ENCODE measurements at places on chromosomes 5 and 9. TPM values are rescaled to one million over a fixed set of nuclear protein-coding genes. Genes with fewer than 3 reads are reported as not detected.

DNA sequence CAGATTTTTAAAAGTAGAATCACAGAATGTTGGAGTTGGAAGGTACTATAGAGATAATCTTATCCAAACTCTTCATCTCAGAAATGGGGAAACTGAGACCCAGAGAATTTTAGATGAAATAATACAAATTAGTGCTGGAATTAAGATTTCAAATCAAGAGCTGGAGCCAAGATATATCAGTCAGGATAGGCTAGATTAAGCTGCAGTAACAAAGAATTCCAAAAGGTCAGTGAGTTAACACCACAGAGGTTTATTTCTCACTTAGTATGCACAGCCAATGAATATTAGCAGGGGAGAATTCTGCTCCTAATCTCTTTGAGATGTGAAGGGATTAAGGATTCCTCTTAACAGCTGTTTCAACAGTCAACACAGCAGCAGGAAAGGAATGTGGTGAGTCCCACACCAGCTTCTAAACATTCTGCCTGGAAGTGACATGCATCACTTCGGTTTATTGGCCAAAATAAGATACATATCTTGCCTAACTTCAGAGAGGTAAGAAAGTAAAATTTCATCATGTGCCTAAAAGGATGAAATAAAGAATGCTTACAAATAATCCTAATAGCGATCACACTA is 136.8 kb downstream of the FRMD3 start:
- DNase-seq: no peak

DNA sequence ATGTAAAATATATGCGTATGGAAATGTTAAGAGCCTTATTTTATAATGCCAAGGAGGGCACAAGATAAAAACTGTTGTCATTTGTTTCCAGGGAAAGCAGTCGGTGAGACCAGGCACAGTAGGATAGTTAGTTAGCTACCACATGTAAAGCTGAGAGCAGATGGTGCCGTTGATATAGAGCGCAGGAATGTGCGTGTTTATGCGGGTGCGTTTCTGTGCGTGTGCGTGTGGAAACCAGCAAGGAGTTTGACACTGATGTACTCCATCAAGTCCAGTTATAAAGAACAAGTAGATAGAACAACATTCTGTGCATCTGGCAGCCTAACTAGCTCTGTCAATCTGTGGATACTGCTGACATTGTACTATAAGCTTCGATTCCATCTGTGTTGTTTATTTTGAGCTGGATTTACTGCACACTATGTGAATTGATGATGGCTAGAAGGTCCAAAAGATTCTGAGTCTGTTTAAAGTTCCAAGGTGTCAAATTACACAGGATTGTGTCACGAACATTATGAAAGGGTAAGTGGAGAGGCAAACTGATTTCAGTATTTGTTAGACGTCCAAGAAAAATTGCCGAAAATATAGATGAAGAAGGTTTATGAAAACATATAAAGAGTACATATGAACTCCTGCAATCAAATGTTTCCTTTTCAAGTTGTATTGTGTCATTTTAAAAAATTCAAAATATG is 494.9 kb upstream of the MEF2C start:
- no peak for DNase-seq

- DNase-seq: no peak
These were observed 150.5 kb downstream of the ARL15 start for GRCh38 chr5:54159893-54160195.

GRCh38 chr5:58452566-58453258 is 7.2 kb downstream of the PLK2 start:
- DNase-seq: no peak

The ROR2 gene
- 0.53 TPM for polyA plus RNA-seq

The HTR1A gene
- polyA plus RNA-seq: not detected

GRCh38 chr5:88675708-88676636 is 207.0 kb downstream of the MEF2C start:
- peak; percentile 50 for DNase-seq

- DNase-seq: no peak
These were observed 6.2 kb downstream of the COX7C start for GRCh38 chr5:86623785-86624483.

DNA sequence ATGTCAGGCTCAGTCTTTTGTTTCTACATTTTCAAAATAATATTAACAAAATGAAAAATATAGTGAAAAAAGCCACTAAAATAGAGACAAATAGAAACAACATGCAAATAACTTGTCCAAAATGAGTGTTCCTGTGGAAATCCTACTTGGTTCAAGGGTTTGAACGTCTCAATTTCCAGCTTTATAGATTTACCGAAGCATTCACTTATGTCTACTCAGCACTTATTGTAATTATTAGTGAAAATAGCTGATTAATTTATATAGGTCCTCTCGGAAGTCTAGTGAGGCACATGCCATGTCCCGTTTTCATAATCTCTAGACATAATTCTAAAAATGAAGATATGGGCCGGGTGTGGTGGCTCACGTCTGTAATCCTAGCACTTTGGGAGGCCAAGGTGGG is 99.9 kb upstream of the NFIB start:
- DNase-seq: no peak

DNA sequence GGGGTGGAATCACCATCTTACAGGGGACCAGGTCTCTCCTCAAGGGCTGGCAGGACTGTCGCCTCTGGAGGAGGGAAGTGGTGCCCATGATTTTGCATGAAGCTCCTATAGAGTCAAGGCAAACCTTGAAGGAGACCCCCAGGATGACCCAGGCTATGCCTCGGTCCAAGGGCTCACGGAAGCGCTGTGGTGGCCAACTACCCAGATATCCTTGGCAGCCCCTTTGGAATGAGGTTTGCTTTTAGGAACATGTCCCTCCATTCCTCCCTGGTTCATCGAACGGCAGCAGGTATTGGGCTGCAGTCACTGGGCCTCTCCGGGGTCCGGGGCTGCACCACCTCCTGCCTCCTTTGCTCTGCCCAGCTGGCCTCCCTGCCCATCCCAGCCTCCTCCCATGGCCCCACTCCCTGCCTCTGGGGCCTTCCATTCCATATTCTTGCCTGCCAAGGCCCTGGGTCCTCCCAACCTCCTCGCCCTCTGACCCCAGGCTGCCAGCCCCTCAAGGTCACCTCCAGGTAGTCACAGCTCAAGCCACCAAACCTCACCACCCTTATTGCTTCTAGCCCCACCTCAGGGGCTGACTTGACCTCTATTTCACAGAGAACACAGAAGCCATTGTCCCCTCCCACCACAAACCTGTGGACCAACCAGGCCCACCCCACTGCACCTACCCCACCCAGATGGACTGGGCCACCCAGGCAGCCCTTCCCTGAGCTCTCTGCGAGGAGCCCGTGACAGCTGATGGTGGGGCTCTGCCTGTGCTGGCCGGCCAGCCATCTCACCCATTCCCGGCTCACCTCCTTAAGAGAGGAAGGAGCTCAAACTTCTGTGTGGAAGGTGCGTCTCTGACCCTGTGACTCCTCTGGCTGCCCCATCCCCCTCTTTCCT is 3.6 kb upstream of the IL3 start:
- no peak for DNase-seq

DNA sequence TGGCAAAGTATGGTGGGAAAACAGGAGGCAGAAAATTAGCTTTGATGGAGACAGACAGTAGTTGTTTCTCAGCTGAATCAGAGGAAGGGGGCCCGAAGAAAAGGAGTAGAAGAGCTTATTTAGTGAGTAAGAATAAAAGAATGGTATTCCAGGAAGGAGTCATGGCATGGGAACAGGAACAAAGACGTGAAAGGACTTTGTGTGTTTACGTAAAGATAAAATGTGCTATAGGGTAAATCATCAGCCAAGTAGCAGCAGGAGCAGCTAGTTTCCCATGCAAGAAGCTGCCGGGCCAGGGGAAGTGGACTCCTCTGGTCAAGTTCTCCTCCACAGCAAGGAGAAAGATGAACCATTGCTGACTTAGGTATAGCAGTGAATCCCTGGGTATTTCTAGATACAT is 454.5 kb downstream of the HINT1 start:
- peak; percentile 88 for DNase-seq

- no peak for DNase-seq
These were observed 79.5 kb upstream of the ERCC6L2 start for GRCh38 chr9:95796029-95796428.

GRCh38 chr5:91219091-91219802 is 163.9 kb downstream of the ARRDC3 start:
- peak; percentile 92 for DNase-seq
